ENCODE measurements at places on chromosomes 1 and 21. TPM values are rescaled to one million over a fixed set of nuclear protein-coding genes. Genes with fewer than 3 reads are reported as not detected.

DNA sequence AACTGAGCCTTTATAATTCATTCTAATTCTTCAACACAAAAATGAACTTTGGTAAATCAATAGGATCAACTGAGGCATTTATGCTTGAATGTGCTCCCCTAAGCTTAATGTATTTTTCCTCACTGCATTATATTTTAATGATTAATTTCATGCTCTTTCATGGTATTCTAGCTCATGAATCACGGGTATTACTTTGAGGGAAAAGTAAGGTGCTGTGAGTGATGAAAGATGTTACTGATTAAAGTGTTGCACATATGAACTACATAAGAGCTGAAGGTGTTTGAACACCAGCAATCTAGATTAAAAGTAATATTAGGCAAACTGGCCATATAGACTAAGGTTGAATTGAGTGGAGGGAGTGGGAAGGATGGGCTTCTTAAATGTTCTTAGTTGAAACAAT lies 1.9 kb downstream of the DPYD start:
- no peak for DNase-seq
- peaks cover 23% of the 10 kb centered on the region for H3K4me1 ChIP-seq
- no peaks in the 10 kb centered on the region for H3K27me3 ChIP-seq
- peaks cover 3% of the 10 kb centered on the region for H3K36me3 ChIP-seq
- peak overlapping the region; percentile 82 for H3K4me3 ChIP-seq
- H3K27ac ChIP-seq, result peak overlapping the region; percentile 70

DNA sequence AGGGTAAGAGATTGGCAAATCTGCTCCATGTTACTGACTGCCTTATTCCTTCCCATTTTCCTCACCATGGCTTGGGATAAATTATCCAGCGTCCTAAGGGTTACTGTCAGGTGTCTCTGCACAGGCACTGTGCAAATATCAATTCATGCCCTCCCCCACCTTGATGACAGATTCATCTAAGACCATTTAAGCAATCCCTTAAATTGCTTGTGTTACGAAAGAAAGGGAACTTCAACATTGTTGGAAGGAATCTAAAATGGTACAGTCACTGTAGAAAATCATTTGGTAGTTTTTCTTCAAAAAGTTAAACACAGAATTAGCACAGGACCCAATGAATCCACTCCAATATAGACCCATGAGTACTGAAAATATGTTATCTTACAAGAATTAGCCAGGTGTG lies 17.6 kb upstream of the MTARC2 start:
- H3K27me3 ChIP-seq, result no peaks in the 10 kb centered on the region
- H3K36me3 ChIP-seq, result no peaks in the 10 kb centered on the region
- no peak for DNase-seq
- H3K27ac ChIP-seq, result no peak overlapping the region

DNA sequence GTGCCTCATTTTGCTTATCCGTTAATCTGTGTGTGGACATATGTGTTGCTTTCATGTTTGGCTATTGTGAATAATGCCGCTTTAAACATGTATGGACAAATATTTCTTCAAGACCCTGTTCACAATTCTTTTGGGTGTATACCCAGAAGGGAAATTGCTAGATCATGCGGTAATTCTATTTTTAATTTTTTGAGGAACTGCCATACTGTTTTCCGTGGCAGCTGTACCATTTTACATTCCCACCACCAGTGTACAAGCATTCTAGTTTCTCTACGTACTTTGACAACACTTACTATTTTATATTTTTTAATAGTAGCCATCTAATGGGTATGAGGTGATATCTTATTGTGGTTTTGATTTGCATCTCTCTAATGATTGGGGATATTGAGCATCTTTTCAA lies 7.1 kb upstream of the NID1 start:
- H3K4me1 ChIP-seq, result no peaks in the 10 kb centered on the region
- no peaks in the 10 kb centered on the region for H3K27me3 ChIP-seq
- H3K4me3 ChIP-seq, result no peak overlapping the region
- no peak overlapping the region for H3K27ac ChIP-seq
- no peaks in the 10 kb centered on the region for H3K36me3 ChIP-seq
- no peak for DNase-seq

The SPOCD1 gene
- 40.3 TPM for total RNA-seq

The IQGAP3 gene
- total RNA-seq, result 64.1 TPM

Measured in SJSA1 (cell line).